Activated naive CD8-positive, alpha-beta T cell treated with anti-CD3 and anti-CD28 coated beads, Interleukin-2, amount 50 U/mL, for 16 hours (primary cell): ENCODE measurements at places on chromosomes 1 and 21.
A peak's percentile ranks its signal among the peaks of the same experiment; 100 is the strongest.

GRCh38 chr21:43936247-43936967 lies 71.4 kb downstream of the AGPAT3 start:
- DNase-seq, result no peak

- DNase-seq, result no peak
Measured at GRCh38 chr1:161484613-161485012, 20.6 kb upstream of the FCGR2A start.

GRCh38 chr1:5389101-5389885 lies 602.9 kb downstream of the NPHP4 start:
- no peak for DNase-seq

DNA sequence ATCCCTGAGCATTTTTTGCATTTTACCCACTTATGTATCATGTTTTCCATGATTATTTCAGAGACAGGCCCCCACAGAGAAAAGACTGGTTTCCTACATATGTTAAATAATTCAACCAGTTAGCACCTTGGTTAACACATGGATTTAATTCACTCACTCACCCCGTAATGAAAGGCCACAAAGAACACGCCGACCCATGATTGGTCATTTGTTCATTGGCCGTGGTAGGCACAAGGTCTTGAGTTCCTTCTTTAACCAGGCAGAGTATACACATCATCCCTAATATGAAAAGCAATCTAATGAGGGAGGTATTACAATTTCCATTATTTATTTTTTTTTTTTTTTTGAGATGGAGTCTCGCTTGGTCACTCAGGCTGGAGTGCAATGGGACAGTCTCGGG lies 50.6 kb downstream of the RPS6KA1 start:
- DNase-seq, result no peak

GRCh38 chr21:27219068-27219467 lies 252.2 kb upstream of the ADAMTS5 start:
- DNase-seq, result no peak

DNA sequence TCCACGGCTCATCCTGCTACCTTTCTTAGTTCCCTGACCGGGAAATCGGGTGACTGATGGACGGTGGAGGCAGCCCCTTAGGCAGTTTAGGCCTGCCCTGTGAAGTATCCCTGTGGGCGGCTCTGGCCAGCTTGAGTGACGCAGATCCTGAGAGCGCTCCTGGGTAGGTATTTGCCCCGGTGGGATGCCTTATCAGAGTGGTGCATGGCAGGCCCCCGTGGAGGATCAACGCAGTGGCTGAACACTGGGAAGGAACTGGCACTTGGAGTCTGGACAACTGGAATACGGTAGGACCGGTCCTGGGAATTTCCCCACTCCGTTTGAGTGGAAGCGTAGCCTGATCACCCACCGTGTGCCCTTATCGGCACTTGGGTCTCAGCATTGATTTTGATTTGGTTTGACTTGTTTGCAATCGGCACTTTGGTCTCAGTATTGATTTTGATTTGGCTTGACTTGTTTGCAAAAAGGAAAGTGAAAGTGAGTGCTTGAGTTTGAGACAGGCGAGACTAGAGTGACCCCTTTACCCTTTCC lies 15.2 kb downstream of the PLA2G2F start:
- no peak for DNase-seq

DNA sequence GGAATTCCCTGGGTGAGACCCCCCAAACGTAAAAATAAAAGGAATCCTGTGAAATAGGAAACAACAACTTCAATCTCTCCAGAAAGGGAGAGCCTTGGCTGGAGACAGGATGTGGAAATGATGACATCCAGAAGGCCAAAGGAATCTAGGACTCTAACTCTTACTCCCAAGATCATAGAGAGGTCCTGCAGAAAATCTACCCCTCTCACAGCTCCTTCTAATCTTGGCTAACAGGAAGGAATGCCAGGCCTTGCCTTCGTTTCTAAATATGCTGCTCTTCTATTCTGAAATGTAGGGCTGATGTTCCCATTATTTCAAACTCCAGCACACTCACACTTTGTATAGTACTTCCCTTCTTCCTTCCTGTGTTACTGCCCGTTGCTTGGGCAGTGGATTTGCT lies 40.7 kb downstream of the ARHGEF11 start:
- DNase-seq, result no peak

DNA sequence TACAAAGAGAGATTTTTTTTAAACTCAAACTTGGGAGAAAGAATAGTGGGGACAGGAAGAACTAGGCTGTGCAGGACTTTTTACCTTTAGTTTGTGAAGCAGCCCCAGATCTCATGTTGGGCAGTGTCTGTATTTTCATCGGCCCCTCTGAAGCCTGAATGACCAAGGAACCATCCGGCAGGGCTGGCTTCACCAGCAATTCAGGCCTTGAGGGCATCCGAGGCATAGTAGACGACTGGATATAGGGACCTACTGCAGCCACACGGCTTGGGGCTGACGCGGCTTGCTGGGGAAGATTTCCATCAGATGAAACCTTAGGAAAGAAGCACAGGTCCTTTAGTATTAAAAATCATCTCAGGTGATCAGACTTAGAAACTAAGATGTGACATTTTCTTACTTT lies 43.7 kb downstream of the TP53BP2 start:
- no peak for DNase-seq

GRCh38 chr1:223834660-223835263 lies 11.0 kb downstream of the TP53BP2 start:
- no peak for DNase-seq

- DNase-seq, result no peak
Measured at GRCh38 chr1:85220756-85221201, 20.0 kb upstream of the SYDE2 start.

DNA sequence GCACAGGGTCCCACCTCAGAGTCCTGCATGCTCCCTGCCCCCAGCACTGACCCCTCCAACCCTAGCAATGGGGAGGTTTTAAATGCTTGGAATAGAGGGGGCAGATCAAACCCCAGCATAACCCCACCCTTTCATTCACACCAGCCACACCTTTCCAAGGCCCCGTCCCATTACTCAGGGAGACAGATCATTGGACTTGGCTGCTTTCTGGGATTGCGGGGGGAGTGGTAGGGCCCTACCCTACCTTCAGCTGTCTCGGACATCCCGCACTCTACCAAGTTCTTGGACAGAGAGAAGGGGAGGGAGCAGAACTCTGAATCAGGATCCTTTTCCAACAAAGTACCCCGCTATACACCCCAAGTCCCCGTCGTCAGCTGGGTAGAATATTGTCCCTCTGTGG lies 983 bp downstream of the PADI2 start:
- DNase-seq, result no peak

DNA sequence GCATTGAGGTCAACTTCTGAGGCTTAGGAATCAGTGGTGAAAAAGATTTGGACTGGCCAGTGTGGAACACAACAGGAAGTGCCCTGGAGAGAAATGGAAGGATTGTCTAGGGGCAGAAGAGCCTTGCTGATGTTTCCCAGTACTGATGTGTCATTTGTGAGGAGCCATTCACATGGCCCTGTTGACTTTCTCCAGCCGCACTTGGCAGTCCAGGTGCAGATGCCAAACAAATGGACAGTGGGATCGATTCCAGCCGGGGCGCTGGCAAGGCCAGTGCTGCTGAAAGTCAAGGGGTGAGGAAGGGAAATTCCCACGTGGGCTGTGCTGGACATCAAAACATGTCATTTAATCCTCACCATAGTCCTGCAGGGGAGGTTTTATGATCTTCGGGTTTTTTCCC lies 4.9 kb upstream of the TRIM63 start:
- DNase-seq, result no peak

DNA sequence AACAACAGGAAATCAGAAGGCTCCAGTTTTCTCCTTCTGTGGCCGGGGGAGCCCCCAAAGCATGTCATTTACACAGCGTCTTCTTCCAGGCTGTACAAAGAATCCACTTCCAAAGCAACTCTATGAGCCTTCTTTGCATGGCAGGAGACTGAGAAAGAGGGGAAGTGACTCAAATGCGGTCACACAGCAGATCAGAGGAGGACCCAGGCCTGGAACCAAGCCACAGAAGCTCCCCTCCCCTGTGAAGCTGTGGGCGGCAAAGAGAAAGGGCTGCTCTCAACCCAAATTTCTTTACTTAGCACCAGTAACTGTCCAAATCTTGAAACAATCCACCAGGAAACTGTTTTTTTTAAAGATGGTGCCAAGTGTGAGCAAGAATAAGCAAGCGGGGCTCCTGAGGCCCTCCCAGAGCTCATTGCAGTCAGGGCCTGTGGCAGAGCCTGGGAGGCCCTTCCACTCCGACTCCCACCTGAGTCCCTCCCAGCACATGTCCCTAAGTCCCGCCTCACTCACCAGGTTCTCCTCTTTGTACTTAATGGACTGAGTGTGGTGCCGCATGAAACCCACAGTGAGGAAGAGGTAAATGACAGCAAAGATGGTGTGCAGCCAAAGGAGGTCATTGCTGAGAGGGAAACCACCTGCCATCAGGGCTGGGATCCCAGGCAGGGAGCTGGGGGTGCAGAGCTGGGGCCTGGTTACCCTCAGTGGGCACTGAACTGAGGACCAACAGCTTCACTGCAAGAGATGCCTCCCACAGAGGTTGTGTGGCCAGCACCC lies 15.9 kb downstream of the TMEM63A start:
- peak; percentile 61 for DNase-seq

DNA sequence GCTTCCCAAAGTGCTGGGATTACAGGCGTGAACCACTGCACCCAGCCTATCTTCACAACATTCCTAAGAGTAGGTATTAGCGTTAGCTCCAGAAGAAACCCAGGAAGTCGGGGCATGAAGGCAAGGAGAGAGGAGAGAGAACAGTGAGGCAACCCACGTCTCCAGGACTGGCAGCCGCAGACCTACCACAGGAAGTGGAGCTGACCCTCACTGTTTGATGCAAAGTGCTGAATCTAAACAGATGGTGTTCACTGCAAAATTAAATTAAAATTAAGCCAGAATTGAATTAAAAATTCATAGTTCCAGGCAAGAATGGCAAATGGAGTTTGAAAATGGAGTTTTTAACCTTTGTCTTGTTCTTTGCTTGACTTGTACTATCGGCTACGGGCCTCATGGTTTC lies 6.7 kb downstream of the ECE1 start:
- DNase-seq, result no peak

DNA sequence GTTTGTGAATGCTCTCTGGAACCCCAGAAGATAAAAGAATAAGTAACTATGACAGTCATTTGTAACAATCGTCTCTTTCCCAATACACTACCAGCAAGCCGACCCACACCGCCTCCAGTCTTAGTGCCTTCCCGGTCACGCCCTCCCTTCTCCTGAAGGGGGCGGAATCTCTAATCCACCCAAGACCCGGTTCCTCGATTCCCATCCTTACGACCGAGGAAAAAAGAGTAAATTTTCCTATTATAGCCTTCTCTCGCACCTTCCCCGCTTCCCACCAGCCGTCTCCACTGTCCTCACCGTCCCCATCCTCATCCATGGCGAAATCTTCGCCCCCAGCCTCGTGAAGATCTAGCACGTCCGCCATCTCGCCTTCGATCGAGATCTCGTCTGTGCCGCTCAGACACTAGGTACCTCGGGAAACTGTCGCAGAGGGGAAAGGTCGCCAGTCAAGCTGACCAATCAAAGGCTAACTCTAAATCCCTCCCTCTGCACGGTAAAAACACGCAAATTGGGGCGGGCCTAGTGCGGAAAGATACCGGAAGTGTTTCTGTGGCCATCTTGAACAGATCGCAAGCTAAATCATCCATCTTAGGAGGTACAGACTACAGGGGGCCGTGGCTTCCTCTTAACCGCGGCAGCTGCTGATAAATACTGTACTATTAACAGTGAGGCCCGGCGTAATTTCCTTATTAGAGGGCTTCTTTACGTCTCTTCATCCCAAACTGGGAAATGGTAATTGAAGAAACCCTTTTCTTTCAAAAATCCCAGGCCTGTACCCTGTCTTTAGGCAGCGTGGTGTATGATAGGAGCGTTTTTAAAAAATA lies at the start of gene RBM8A:
Gene RBM8A (minus strand): TSS at position 422 of the 824 bp plus-strand sequence. CDS start 58 bp downstream, at position 364.
- peak; percentile 82 for DNase-seq

GRCh38 chr1:229237320-229237719 lies 33.6 kb upstream of the RAB4A start:
- no peak for DNase-seq

GRCh38 chr1:5711079-5711478 lies 281.1 kb downstream of the NPHP4 start:
- no peak for DNase-seq

GRCh38 chr1:202255343-202255742 lies 61.7 kb downstream of the LGR6 start:
- DNase-seq, result no peak

GRCh38 chr1:236289492-236290131 lies 7.9 kb upstream of the ERO1B start:
- DNase-seq, result no peak

DNA sequence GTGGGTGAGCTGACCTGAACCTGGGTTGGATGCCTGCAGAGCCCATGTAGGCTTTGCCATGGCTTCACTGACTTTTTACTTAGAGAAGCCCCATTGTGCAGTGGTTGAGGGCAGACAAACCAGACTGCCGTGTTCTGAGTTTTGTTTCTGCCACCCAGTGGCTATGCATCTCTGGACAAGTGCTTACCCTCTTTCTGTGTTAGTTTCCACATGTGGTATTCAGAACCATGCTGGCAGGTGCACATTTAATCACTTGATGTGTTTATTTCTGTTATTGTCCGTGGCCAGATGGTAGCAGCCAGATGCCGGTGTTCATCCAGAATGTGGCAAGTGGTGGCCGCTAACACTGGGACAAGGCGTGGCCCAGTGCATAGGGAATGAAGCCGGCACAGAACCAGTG lies 10.3 kb upstream of the PTPN7 start:
- no peak for DNase-seq
